ENCODE measurements at places on chromosomes 1 and 21.

- no peak for DNase-seq
Measured at GRCh38 chr1:117313555-117313954, 53.7 kb upstream of the MAN1A2 start.

GRCh38 chr1:54794451-54795355, 6.4 kb downstream of the TTC22 start:
- no peak for DNase-seq

DNA sequence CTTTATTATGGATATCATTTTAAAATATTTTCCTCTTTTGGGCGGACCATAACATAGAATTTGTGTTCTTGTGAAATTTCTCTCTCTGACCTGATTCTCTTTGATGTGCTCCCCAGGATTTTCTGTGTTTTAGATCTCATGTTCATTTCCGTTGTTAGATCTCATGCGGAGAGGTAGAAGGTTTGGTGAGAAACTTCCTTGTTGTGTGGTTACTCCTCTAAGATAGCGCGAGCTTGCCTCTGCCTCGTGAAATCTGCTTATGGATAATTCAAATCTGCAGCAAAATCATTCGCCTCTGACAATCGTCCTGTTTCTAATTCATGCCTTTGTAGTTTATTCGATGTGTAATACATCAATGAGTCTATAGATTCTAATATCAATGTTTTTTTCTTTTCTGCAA, 580.4 kb downstream of the USP25 start:
- no peak for DNase-seq

GRCh38 chr1:225830841-225831240, 20.9 kb downstream of the EPHX1 start:
- DNase-seq: no peak

DNA sequence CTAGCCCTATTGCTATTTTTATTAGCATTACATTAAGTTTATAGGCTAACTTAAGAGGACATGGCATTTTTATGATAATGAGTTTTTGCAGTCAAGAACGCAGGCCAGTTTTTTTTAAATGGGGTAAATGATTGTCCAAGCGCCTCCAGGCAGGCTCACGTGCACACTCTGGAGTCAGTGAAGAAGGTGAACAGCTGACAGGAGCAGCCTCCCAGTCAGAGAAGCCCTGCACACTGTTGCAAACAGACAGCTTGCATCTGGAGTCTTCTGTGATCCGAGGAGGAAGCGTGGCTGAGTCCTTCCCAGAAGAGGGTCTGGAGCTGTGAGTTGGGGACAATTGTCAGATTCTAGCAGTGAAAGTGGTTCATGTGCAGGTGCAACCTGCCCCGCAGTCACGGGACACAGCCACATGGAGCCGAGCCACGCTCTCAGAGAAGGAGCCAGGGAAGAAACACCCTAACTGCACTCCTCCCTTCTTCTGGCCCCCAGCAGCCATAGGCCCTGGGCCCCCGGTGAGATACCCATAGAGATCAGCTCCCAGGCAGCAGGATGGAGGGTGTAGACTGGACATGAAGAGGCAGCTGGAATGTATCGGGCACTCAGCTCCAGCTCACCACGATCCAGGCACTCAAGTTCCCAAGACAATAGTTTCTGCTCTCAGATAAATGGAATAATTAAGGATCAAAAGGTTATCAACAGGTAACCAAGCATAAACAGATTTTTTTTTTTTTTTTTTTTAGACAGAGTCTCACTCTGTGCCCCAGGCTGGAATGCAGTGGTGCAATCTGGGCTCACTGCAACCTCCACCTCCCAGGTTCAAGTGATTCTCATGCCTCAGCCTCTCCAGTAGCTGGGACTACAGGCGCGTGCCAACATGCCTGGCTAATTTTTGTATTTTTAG, 26.4 kb downstream of the CAPN2 start:
- no peak for DNase-seq

DNA sequence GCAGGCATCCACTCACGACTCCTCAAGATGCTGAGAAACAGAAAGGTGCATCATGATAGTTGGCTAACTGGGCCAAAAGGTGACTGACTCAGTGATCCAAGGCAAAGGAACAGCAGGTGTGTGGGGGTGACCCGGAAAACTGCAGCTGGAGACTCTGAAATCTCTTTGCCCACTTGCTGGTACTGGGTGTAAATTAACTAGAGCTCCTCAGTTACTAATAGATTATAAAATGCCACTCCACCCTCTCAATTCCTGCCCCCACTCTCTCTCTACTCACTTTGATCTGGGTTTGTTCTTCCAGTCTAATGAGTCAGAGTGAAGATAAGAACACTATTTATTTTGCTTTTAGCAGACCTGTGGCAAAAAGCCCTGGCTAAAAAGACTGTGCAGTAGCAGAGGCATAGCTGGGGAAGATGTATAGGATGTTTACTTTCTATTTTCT, 7.2 kb upstream of the PIGC start:
- DNase-seq: peak; percentile 37

DNA sequence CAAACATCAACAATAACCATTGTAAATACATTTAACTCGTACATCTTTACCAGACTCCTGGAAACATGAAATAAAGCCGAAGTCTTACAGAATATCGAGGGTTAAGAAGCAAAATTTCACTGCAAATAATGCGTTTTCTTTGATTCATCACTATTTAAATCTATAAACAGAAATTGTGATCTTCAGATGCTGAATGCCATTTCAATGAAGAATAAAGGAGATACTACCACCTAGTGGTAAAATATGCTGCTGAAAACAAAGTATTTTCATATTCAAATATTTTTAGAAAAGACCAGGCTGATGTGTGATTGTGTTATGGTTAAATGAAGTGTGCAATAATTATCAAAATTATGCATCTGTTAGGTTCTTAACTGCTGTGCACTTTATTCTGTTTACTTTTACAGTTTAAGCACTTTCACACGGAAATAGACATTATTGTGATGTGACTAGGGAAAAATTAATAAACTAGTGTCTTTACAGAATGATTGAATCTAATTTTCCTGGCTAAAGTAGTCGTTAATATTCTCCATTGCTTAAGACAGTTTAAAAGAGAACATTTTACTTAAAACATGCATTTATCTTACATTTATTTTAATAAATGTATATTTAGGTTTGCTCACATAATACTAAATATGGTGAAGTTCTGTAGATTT, 1093.1 kb downstream of the MRPL39 start:
- no peak for DNase-seq

DNA sequence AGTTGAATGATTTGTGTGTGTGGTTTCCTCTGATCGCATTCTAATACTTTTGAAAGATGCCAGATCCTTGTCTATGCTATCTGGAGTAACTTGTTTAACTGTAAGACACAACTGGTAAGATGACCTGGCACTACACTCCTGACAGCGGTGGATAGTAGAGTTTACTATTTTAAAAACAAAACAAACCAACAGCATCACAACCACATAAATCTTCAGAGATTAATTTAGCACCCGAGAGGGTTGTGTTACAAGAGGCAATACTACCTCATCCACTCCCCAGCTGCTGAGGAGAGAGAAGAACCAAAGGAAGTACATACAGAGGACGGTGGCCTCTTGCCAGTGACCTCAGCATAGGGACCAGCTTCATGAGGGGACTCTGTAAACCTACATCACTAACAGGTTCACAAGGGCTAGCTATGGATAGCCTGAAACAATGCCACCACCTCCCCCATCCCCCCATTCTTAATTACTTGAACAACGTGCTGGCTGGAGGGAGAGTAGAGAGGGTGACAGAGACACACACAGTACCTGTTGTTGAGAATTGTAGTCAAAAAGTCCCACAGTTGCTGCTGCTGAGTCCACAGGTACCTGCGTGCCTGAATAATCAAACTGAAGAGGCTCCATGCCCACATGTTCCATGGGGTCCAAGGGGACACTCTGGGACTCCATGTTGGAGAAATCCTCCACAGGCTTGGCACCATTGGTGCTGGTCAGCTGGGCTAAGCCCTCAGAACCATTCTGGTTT, 73.5 kb downstream of the PUM1 start:
- no peak for DNase-seq

DNA sequence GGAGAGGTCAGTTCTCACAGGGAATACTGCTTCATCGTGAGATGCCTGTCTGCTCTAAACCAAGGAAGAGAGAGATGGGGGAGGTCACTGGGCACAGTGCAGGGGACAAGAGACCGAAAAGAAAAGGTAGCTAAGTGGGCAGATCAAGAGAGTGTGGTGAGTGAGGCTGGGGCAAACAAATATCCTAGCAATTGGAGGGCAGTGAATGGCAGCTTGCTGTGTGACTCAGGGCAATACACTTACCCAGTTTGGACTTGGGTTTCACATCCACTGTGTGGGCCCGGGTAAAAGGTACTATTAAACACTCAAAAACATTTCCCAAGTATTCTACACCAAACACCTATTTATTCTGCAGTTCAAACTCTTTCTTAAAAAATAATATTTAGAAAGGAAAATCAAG, 10.2 kb downstream of the PLXNA2 start:
- DNase-seq: no peak

- DNase-seq: no peak
Measured at GRCh38 chr1:44786138-44786840, 1.7 kb downstream of the BEST4 start.

DNA sequence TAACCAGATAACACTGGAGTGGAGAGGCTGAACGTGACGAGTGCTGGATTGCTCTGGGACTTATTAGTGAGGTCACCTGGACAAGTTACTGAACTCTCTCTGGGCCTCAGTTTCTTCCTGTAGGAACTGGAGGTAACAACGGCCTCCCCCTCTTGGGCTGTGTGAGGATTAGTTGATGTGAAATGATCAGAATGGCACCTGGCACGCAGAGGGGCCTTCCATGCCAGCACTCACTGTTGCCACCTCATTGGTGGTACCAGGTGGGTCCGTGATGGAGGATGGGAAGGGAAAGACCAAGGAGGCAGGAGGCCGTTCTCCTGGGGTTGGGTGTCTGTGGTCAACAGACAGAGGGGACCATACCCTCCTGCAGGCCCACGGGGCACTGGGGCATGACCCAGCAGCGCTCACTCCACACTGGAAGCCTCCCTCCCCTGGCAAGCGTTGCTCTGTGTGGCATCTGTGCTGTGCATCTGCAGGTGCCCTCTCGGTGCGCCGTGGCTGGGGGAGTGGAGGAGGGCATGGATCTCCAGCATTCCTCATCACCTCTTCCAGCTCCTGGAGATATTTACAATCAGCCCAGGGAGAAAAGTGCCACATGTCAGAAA, 349.5 kb upstream of the VAMP3 start:
- DNase-seq: no peak

DNA sequence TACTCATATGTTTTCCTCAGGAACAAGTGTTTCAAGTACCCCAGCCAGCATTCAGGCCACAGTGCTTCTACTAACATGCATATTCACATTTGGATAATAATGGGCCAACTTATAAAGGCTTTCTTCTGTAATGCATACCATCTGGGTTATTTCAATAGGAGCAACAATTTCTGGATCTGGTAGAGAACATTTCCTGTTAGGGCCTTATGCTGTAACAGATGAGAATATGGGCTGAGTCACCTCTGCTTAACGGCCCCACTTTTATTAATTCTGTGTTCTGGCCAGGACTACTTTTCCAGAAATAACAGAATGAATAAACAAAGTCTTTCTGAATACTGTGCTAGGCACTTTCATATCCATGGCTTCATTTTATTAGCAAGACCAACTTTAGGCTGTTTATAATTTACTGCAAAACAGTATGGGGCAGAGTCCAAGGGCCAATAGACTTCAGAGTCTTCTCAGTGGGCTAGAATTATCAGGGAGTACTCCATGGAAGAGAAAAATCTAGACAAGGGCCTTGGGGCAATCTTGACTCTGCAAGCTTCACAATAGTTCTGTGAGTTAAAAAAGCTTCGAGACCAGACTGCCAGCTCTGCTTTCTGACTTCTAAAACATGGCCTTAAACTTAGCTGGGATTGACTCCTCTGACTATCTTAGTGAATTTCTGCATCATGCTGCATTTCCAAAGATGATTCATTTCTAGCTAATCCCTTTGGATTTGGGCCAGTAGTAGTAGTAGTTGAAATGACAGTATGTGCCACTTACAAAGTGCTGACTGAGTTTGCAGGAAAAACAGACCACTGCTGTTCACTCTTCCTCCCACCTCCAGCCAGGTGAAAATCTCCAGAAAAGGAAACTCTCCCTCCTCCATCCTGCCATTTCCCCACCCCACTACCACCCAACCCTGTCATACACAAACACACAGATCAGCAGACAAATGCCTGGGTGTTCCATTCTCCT, 8.2 kb upstream of the SSX2IP start:
- peak; percentile 44 for DNase-seq

DNA sequence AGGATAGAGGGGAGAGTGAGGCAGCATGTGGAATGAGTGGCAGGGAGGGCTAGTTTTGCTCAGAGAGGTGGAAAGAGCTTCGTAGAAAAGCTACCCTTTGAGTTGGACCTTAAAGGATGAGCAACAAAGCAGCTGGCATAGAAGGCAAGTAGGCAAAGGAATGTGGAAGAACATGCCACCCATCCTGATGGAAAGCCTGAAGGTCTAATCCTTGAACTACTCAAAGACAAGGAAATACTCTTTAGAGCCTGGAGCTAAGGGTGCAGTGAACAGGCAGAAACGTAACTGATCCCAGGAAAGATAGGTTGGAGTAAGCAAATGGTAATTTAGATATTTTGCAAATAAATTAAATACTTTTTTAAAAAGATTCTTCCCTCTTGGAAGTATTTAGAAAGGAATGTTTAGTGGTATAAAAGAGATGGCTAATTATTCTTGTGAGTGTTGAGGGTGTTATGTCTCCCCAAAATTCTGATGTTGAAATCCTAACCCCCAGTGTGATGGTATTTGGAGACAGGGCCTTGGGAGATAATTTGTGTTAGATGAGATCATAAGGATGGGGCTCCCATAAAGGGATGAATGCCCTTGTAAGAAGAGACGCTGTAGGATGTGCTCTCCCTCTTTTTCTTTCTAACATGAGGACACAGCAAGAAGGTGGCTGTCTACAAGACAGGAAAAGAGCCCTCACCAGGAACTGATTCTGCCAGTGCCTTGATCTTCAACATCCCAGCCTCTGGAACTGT, 308.1 kb upstream of the RUNX1 start:
- no peak for DNase-seq

- DNase-seq: no peak
Measured at GRCh38 chr1:12715896-12716437, at the start of gene AADACL3. Gene AADACL3, plus strand, starts transcription at chr1:12716110. Its CDS starts 67 bp downstream, at chr1:12716177.

GRCh38 chr21:35628316-35628715, 432.0 kb downstream of the SETD4 start:
- DNase-seq: no peak
